ENCODE measurements at places on chromosomes 7 and 10.

GRCh38 chr7:7565746-7566650 is 686 bp upstream of the MIOS start:
- DNase-seq, result no peak

- no peak for DNase-seq
Measured at GRCh38 chr7:113267271-113267670, 148.9 kb upstream of the SMIM30 start.

DNA sequence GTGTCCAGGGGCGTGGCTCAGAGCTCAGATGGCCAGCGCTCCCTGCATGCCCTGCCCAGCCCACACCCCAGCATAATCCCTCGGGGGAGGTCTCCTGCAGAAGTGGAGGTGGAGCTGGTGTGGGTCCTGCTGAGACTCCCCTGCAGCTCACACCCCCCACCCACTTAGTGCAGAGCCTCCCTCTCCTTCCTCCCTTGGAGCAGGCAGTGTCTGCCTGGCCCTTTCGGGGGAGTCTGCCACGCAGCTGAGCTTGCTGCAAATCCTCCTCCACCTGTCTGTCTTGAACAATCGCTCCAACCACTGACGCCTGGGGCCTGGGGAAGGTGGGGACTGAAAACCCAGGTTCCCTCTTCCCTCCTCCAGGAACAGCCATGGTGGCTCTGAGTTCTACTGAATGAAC is 219.7 kb upstream of the PPP2R2D start:
- no peak for DNase-seq

- no peak for DNase-seq
Measured at GRCh38 chr10:114363745-114364454, 40.4 kb downstream of the AFAP1L2 start.

- DNase-seq, result no peak
Measured at GRCh38 chr10:15163253-15163828, 5.2 kb downstream of the NMT2 start.

- DNase-seq, result no peak
Measured at GRCh38 chr10:24915304-24915703, 37.1 kb downstream of the PRTFDC1 start.

- DNase-seq, result no peak
Measured at GRCh38 chr10:44566786-44567185, 181.9 kb upstream of the CXCL12 start.

DNA sequence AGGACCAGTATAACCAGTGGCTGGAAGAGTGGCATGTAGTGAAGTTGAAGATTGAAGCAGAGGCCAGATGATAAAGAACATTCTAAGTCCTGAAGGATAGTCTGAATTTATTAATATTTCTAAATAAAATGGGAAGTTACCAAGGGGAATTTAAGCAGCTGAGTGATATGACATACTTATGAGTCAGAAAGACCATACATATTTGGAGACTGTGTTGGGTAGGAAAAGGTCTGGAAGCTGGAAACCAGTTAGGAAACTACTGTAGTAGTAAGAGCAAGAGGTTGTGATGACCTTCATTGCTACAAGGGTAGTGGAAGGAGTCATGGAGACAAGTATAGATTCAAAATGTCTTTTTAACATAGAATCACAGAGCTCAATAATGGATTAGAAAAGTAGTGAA is 752.3 kb downstream of the SUGCT start:
- no peak for DNase-seq

- DNase-seq, result no peak
Measured at GRCh38 chr7:146652176-146652575, 535.6 kb downstream of the CNTNAP2 start.

GRCh38 chr7:135644729-135645128 is 17.6 kb upstream of the STMP1 start:
- no peak for DNase-seq

DNA sequence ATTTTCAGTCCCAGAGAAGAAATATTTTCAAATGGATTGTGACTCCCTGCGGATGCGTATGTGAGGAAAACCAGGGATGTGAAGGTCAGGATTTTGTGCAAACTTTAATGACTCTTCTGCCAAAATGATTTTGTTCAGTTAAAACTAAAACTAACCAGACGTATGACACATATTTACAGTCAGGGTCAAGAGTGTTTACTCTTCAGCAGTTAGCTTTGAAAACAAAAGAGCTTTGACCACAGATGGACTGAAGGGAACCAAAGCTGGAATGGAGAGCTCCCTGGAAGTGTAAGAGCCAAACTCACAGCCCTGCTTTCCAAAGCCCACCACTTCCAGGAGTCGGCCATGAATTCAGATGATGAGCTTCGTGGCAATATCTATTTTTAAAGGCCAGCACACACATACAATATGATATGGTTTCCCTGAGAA is 15.5 kb downstream of the SVIL start:
- no peak for DNase-seq

GRCh38 chr7:155551785-155552611 is 5.6 kb upstream of the CNPY1 start:
- no peak for DNase-seq

DNA sequence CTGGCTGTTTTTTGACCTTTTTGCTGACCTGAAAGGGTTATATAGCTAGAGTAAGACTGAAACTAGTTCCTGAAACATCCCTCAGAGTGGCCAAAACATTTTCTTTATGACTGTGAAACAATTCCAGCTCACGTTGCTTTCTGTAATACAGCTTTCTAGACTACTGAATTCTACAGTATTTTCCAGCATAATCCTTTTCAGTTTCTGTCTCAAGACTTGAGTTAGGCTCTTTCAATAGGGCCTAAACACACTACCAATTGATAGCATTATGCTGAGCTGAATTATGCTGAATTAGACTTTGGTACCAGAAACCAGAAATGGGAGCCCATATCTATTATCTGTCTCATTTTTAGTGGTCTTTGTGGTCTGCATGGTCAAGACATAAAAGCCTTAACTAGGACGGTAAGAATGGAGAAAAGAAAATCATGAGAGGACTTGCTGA is 72.6 kb downstream of the EPDR1 start:
- DNase-seq, result no peak

DNA sequence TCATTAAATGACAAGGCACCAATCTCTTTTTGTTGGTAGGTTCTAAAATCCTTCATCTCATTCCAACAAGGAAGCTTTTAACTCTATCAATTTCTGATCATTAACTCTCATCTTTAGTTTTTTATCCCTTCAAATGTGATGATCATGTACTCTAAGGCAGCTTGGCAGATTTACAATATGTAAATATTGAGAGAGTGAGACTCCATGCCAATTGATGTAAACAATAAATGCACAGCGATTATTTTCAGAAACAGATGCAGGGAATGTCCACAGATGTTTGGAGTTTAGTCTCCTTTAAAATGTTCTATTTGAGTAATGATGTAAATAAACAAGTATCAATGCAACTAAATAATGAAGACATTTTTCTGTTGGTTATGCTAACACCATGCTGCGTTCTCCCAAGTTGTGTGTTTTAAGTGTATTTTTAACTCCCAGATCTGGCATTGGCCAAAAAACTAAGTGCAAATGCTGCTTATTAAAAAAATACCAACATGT is 213.8 kb downstream of the AHR start:
- no peak for DNase-seq

GRCh38 chr10:17605936-17606335 is 11.2 kb downstream of the HACD1 start:
- no peak for DNase-seq

GRCh38 chr10:72272689-72273409 is 875 bp upstream of the DDIT4 start:
- no peak for DNase-seq

DNA sequence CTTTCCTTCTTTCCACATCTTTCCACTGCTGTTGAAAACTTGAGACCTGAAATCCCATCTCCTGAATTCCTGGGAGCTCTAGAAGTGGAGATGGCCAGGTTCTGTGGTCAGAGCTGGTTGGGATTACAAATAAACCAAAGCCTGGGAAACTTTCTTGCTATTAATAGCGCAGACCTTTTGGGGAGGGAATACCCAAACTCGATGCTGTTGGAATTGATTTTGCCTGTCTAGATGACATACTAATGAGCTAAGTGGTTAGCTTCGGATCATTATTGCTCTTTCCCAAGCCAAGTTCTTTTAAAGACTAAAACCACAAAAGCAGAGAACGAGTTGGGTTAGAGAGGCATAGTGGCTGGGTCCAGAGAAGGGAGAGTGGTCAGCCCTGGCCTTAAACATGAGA is 76.6 kb downstream of the TCF7L2 start:
- no peak for DNase-seq

- DNase-seq, result no peak
Measured at GRCh38 chr10:113007821-113008220, 57.8 kb downstream of the TCF7L2 start.

DNA sequence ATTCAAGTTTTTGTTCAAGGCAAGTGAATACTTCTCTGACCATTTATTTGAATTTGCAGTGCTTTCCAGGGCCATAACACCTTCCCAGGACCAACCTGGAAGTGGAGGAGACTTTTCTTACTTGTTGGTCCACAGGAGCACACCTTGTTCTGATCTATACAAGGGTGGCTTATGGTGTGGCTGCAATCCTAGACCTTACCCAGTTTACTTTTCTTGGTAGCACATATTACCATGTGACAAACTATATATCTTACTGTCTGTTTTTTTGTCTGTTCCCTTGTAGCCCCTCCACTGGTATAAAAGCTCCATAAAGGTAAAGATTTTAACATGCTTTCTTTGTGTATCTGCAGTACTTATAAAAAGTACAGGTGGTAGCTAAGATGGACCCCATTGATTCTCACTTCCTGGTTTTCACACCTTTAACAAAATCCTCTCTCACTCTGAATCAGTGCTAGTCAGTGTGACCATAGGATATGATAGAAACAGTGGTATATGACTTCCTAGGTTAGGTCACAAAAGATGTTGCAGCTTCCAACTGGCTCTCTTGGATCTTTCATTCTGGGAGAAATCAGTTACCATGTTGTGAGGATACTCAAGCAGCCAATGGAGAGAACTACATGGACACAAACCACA is 5.6 kb upstream of the ASB4 start:
- no peak for DNase-seq

DNA sequence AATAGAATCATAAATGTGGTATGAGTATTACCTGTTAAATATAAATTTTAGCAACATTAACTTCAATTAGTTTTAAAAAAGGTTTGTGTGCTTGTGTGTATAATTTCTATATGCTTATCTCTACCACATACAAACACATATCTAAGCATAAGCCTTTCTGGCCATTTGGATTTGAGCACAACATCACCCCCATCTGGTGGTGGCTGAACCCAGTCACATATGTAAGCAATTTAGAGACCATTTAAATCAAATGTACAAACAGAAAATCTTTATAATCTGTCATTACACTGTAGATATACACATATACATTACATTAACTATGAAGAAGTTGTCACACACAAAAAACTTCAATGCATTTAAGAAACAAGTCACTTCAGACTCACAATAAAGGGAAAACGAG is 31.7 kb downstream of the GPR22 start:
- no peak for DNase-seq

DNA sequence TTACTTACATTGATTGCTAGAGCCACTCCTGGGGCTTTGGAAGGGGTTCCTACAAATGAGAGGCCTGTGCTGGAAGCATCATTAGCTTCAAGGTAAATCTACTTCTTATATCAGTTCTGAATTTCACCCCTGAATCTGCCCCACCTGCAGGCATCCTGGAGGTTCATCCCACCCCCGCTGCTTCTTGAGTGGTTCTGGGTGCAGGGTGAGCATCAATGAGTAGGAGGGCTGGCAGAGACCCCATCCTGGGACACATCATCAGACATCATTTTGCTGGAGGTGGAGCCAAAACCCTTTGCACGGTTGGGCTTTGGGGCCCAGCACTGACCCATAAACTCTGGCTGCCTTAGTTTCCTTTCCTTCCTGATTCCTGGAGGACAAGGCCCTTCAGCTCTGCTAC is 143.7 kb downstream of the PTPN20 start:
- DNase-seq, result no peak

DNA sequence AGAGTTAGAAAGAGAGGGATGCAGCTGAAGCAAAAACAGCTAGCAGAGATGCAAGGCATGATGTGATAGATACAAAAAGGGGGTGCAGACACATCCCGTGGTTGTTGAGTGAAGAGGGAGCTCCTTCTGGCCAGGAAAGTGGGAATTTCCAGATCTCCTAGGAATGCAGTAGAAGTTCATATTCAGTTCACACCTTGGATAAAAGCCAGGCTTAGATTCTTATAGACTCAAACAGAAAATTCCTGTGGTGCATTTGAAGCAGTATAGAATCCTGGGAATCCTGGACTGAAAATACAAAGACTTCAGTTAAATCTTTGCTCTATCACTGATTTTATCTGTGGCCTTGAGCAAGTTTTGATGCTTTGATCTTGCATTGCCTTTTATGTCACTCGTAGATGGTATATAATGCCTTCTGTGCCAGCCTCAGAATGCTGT is 33.9 kb downstream of the SGPL1 start:
- no peak for DNase-seq

DNA sequence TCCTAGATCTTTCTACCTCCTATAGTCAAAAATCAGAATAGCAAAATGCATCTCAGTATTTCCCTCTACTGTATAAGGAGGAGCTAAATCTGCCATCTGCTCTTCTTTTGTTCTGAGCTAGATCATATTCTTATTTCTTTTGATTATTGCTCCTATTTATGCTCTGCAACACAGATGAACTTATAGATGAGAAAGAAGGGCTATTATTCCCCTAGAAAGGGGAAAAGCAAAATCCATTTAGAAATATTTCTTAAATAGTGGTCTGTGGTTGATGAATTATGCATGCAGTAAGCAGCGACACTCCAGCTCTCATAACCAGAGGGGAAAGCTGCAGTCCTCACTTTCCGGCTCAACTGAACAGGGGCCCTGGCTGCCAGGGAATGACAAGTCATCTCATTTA is 207.3 kb upstream of the SORCS1 start:
- no peak for DNase-seq

GRCh38 chr7:128264477-128264876 is 23.4 kb downstream of the LEP start:
- DNase-seq, result no peak

- no peak for DNase-seq
Measured at GRCh38 chr10:6780008-6780677, 200.1 kb upstream of the PRKCQ start.

DNA sequence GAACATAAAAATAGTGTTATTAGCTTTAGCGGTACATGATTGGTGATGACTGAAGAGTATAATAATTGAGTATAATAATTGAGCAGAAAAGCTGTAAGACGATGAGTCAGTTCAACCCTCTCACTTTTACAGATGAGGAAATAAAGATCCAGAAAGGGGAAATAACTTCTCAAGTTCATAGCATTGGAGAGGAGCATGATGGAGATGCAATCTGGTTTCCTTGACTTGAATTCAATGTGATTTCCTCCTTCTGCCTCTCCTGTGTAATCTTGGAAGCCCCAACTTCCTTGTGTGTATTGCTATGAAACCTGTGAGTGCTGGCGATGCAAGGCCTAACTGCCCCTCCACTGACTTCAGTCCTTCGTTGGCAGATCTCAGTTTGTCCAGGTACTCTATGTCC is 265.1 kb downstream of the LRMDA start:
- no peak for DNase-seq

DNA sequence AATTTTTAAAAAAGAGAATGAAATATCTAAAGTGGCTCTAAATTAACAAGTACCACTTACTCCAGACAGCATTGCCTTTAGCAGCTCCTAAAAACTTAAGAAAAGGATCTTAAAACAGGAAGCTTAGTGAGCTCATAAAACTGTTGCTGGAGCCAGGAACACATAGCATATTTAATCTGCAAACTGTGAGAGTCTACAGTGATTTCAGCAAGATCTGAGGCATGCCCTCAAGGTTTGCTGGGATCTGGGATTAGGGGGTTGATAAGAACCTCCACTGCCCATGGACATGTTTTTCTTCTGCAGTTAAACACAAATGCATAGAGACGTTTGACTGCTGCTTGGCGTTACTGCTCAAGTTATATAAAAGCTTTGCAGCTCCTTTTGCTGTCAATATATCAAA is 3.8 kb downstream of the GLI3 start:
- DNase-seq, result no peak
